ENCODE measurements at places on chromosomes 6 and 20. TPM values are rescaled to one million over a fixed set of nuclear protein-coding genes. Genes with fewer than 3 reads are reported as not detected.

SLC17A1 gene
- total RNA-seq, result not detected

PLCB1 gene
- 0.59 TPM for total RNA-seq

UBE2V1 gene
- 115 TPM for total RNA-seq

DNA sequence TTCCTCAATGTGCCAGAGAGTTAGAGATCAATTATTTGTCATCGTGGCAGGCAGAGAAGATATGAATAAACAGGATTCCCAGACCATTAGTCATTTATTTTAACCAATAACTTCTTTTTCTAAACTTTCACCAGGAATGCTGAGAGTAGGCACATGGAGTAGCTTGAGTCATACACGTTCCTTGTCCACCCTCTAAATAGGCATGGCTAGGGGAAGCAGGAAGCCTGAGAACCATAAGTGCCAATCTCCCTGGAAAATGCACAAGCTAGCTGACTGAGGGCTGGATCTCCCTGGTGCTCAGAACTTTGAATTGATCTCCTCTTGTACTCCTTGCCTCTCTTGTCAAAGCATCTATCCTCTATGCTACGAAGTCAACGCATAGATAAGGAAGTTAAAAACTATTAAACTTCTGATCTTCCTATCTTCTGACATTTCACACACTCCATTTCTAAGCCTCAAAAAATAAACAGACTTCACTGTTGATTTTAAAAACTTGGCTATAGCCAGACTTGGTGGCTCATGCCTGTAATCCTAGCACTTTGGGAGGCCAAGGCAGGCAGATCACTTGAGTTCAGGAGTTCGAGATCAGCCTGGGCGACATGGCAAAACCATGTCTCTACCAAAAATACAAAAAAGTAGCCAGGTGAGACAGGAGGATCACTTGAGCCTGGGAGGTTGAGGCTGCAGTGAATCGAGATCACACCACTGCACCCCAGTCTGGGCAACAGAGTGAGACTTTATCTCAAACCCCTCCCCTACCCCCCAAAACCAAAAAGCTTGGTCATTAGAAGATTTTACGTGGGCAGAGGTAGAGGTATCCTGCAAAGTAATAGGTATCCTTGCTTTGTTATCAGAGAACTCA, 11.8 kb downstream of the ADTRP start:
- no peak for DNase-seq

GRCh38 chr6:170018936-170019817, 267.8 kb downstream of the ERMARD start:
- no peak for DNase-seq

DNA sequence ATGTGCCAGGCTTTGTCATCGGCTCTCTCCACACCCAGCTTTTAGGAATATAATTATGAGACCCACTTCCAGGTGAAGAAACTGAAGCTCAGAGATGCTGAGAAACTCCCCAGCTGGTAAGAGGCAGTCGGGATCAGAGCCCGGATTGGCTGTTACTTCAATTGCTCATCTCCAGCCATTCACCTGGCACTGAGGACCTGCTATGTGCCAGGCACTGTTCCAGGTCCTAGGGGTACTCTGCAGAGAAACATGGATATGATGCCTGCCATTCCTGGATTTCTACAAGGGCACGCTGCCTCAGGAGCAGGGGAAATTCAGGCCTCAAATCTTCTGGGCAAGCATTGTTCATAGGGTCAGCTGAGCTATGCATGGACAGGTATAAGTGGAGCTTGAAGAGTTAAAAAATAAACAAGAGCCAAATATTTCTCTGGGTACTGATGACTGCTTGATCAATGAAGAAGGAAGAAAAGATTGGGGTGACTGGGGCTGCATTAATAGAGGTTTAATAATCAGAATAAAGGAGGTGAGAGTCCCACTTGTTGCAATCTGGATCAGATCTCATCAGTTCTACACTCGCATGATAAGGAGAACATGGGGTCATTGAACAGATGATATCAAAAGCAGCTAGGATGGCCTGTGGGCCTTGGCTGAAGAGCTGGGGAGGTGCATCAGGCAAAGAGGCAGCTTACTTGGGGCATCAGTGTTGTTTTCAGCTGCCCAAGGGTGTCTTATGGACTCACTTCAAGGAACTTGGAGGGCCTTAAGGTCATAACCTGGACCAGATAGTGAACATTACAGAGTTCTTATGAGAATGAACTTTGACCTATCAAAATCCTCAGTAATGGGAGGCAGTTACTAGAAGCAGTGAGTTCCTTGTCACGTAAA, 80.9 kb upstream of the TOX2 start:
- DNase-seq, result no peak

- no peak for DNase-seq
These were observed 897.4 kb upstream of the CITED2 start for GRCh38 chr6:140271759-140272377.

DNA sequence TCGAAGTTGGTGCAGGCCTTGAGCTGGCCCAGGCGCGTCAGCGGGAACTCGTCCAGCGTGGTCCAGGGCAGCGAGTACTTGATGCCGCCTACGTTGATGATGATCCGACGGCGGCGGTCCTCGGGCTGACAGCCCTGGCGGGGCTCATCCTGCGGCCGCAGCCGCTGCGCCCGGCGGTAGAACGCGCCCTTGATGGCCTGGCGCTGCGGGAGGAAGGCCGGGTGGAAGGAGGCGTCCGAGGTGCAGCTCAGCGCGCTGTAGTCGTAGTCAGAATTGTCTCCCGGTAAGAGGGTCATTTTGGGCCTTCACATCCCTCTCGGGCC, 12.9 kb downstream of the KCNG1 start:
- no peak for DNase-seq

- DNase-seq, result no peak
These were observed 4.9 kb downstream of the BAK1 start for GRCh38 chr6:33575211-33575610.

Measured in Panc1 (cell line).